Stimulated activated CD8-positive, alpha-beta memory T cell treated with anti-CD3 and anti-CD28 coated beads, Interleukin-4, amount 100 ng/mL, for 1 hour (primary cell): ENCODE measurements at places on chromosomes 11 and 22.

- DNase-seq = no peak
These were observed 57.5 kb downstream of the BTG4 start for GRCh38 chr11:111454561-111455192.

GRCh38 chr11:34323601-34324000 lies 34.2 kb downstream of the ABTB2 start:
- no peak for DNase-seq

DNA sequence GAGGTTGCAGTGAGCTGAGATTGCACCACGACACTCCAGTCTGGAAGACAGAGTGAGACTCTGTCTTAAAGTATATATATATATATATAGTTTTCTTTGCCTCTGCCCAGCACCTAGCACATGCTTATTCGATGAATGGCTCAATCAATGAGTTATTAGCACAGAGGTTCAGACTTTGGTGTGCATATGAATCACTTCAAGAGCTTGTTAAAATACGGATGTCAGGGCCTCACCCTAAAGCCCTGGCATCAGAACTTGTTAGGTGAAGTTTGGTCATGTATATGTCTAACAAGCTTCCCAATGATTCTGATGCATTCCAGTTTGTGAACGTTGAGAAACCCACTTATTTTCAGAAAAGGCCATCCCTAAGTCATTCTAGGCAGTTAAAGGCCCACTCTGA lies 21.8 kb upstream of the TMEM86A start:
- DNase-seq = no peak

DNA sequence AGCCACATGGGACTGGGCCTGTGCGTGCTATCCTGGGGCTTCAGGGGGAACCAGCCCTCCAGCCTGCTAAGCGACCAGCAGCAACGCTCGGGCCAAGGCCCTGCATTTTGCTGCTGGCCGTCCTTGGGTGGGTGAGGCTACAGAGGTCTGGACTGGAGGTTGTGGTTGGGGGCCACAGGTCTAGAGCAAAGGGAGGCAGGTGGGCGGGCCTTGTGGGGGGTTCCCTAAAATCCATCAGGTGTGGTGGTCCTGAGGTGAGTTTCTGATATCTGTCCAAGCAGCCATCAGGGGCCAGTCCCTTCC lies 34.7 kb downstream of the PPM1F start:
- DNase-seq = no peak

- DNase-seq = no peak
These were observed 13.7 kb upstream of the NXPE2 start for GRCh38 chr11:114664641-114665040.

- DNase-seq = no peak
These were observed 28.2 kb upstream of the CHKA start for GRCh38 chr11:68149417-68149816.

- no peak for DNase-seq
These were observed 16.3 kb downstream of the ADORA2A start for GRCh38 chr22:24443668-24444067.
